ENCODE measurements at places on chromosomes 3 and 15.

- no peak for DNase-seq
Observed at GRCh38 chr3:106121491-106122289, 252.9 kb upstream of the CBLB start.

- no peak for DNase-seq
Observed at GRCh38 chr3:117630885-117631284, 921.3 kb downstream of the TUSC7 start.

DNA sequence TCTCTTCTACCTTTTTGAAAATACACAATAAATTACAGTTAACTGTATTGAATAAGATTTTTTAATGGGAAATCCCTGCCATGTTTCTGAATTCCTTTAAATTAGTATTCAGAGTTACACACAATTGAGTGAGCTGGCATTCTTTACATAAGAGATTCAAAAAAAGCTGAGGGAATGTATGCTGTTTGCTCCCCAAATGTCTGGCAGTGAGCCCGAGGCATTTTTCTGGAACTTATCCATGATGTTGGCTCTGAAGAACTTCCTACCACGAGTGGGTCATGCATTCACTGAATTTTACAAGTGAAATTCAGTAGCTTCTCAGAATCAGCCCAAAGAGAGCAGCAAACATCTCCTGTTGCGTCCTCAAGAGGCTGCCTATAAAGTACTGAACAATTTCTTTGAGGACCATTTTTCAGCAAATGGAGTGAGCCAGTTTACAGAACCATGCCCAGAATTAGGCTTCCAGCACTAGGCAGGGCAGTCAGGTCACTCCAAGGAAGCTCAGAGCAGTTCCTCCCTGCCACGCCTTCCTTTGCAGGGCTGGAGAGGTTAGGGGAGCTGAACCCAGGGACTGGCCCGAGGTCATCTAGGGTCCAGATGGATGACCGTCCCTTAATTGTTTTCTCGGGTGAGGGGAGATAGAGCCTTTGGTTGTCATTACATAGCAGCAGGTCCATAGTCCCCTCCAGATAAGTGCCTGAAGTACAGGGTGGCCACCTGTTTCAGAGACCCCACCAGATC lies 21.2 kb downstream of the GABRA5 start:
- DNase-seq = no peak

DNA sequence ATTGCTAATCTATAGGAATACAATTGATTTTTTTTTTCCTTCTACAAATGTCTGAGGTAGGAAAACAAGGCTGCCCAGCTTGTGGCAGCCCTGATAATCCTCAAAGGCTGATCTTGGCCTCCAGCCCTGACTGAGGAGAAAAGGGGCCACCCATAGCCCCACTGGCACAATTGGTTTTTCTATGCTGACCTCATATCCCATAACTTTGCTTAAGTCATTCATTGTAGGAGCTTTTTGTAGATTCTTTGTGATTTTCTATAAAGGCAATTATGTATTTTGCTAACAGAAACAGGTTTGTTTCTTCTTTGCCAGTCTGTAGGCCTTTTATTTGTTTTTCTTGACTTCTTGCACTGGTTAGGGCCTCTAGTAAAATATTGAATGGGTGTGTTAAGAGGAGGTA lies 80.2 kb upstream of the C15orf39 start:
- DNase-seq = no peak

DNA sequence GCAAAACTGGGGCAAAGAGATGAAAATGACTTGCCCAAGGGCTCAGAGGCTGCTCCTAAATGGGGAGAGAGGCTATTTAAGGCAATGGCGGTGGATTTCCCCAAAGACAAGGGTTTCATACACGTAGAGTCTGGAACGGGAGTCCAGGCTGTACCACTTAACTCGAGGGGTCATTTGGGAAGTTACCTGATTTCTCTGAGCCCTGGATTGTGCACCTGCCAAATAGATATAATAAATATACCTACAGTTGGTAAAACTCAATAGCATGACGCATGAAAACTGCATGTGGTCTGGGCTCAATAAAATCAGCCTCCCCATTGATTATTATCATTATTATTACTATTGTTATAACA lies 1.3 kb upstream of the ITPR1 start:
- DNase-seq = no peak

- no peak for DNase-seq
Observed at GRCh38 chr3:183613366-183614285, 21.8 kb upstream of the KLHL24 start.

DNA sequence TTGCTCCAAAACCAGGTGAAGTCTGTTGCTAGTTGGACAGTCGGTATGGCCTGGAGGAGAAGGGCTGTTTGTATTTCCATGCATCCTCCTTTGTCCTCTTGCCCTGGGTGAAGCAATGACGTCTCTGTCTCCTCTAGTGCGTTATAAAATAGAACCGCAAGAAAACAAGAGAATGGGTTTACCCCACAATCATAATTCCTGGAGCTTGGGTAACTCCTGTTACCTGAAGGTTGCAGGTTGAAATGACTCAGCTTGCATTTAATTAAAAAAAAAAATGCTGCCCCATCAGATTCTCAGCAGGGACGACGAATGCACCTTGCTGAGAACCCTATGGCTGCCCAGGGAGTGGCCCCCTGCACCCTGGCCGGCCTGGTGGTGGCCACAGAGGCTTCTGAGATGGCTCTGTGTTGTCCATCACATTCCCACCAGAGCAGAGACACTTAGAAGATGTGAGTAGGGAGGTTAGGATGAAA lies 228.2 kb upstream of the BHLHE40 start:
- no peak for DNase-seq

GRCh38 chr3:40258555-40258954 lies 51.0 kb upstream of the EIF1B start:
- peak; percentile 80 for DNase-seq
